NCI-H1092 treated with DMSO at 0.1 percent for 48 hours (cell line): ENCODE measurements at places on chromosomes 12 and 14.

GRCh38 chr14:90732718-90733117, 83.5 kb downstream of the TTC7B start:
- no peak for DNase-seq

GRCh38 chr12:120466560-120467315, 2.8 kb downstream of the SRSF9 start:
- DNase-seq, result peak; percentile 3

DNA sequence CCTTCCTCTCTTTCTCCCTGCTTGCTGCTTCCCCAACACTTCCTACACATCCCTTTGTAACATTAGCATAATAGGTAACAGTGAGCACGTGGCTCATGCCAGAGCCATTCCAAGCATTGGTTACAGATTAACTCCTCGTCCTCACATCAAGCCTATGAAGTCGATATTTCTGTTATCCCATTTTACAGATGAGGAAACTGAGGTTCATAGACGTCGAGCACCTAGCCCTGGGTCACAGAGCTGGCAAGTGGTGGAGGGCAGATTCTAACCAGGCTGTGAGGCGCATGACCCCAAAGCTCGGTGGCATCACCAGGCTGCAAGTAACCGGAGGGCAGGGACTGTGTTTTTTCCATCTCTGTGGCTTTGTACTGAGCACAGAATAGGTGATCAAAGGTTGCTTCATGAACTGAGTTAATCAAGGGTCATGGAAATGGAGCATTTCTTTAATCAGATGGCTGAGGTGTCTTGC, 5.7 kb upstream of the SERPINA1 start:
- no peak for DNase-seq

DNA sequence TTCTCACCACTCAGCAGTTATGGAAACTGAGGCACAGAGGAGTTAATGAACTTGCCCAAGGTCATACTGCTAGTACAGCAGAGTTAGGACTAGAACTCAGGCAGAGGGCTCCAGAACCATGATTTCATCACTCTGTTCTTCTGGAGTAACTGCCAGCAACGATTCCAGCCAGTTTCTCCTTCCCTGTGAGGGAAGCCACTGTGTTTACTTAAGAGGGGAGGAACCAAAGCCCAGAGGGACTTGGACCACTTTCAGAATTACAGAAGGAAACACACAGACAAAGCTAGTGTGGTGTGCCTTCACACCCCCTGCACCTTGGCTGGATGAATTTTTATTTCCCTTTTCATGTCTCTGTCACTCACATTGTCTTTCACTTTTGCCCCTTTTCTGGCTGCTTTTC, 398.2 kb downstream of the DPF3 start:
- DNase-seq, result no peak

DNA sequence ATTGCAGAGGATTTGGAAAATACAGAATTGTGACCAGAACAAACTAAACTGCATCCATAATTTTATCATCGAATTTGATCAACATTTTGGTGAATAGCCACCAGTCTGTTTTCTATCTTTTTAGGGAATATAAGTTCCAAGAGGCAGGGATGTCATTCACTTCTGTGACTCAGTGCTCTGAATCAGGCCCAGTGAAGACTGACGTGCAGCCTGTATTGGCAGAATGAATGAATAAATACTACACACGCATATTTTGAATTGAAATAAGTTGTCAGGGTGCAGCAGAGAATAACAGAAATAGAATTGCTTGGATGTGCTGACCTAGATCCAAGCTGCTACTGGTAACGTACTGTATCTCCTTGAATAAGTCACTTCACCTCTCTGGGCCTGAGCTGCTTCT, 1.3 kb upstream of the EMP1 start:
- DNase-seq, result no peak

DNA sequence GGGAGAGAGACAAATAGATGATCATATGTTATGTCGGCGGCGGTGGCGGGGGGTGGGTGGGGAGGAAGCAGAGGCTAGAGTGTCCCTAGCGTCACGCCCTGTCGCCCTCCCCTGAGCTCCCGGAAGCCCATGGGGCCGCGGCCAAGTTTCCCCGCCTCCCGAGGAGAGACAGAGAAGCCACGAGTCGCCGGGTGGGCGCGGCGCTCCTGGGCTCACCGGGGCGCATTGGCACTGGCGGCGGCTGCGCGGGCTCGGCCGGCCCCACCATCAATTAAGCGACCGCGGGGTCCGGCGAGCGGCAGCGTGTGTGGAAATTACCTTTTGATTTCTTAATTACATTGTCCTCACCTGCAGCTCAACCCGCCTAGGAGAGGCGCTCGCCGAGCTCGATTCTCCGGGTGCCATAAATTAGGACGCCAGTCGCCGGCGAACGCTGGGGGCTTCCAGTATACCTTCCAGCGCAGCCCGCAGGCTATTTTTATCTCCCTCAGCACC, 119.9 kb upstream of the LHX5 start:
- peak; percentile 31 for DNase-seq

DNA sequence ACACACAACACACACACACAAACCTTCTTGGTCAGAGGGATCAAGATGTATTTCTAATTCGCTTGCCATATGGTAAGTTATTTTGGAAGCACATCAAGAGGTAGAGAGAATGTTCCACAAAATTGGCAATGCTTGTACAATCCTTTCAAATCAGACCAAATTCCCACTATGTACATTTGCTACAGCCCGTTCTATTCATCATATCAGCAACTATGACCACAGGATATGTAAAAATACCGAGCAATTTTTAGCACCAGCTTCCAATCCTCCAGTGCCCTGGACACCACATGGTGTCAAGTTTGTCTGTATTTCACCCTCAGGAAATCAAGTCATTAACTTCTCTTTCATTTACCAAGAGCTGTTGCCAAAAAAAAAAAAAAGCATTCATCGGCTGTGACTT, 21.2 kb downstream of the TBX5 start:
- DNase-seq, result no peak

- no peak for DNase-seq
Observed at GRCh38 chr12:120879718-120880300, 24.3 kb downstream of the SPPL3 start.

- no peak for DNase-seq
Observed at GRCh38 chr14:92573761-92574498, 60.3 kb downstream of the RIN3 start.

DNA sequence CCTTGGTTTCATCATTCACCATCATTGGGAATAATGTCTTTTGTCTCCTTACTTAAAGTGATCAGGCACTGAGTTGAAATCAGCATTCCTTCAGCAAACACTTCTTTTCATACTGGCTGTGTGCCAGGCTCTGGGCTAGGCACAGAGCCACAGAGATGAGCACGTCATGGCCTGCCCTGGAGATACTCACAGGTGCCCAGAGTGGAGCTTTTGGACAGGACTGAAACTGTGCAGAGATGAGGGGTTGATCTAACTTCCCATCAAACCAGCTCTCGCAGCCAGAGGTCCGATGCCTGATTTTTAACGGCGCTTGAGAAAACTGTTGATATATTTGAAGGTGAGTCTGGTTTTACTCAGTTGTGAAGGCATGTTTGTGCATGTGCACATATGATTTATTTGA, 43.1 kb downstream of the CACNA1C start:
- DNase-seq, result no peak

- DNase-seq, result no peak
Observed at GRCh38 chr12:63980211-63980610, 135.7 kb downstream of the SRGAP1 start.

- no peak for DNase-seq
Observed at GRCh38 chr12:40240779-40241178, 16.0 kb downstream of the LRRK2 start.

GRCh38 chr12:93402333-93403311, 24.9 kb downstream of the NUDT4 start:
- DNase-seq, result no peak

DNA sequence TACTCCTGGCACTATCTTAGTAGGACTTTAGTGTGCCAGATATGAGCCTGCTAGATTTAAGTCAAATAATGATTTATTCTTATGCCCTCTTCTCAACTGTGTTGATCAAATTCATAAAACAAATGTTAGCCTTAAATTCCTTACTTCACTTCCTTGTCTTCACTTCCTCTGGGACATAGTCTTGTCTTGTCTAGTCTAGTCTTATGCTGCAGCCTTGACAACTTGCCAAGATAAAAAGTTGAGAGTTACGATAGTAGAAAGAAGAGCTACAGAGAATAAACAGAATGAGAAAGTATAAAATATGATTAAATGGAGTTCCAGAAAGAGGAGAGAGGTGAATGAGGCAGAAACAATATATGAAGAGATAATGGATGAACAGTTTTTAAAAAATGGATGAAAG, 378.1 kb downstream of the DAD1 start:
- DNase-seq, result no peak

DNA sequence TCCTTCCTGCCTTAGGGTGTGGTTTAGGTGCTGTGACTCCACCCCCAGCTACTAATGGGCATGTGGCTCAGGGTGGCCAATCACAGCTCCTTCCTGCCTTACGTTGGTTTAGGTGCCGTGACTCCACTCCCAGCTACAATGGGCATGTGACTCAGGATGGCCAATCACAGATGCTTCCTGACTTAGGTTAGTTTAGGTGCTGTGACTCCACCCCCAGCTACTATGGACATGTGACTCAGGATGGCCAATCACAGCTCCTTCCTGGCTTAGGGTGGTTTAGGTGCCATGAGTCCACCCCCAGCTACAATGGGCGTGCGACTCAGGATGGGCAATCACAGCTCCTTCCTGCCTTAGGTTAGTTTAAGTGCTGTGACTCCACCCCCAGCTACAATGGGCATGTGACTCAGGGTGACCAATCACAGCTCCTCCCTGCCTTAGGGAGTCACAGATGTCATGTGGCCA, 163.9 kb downstream of the TBX5 start:
- no peak for DNase-seq

DNA sequence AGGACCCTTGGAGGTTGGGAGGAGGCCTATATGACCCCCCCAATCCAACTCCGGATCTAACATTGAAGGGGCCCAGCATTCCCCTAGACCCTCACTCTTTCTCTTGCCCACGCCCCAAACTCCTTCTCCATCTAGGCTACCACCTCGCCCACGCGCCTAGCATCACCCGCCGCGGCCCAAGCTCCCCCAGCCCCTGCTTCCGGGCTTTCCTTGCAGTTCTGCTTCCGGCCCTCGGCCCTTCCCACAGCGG, 445 bp downstream of the CERS5 start:
- no peak for DNase-seq

DNA sequence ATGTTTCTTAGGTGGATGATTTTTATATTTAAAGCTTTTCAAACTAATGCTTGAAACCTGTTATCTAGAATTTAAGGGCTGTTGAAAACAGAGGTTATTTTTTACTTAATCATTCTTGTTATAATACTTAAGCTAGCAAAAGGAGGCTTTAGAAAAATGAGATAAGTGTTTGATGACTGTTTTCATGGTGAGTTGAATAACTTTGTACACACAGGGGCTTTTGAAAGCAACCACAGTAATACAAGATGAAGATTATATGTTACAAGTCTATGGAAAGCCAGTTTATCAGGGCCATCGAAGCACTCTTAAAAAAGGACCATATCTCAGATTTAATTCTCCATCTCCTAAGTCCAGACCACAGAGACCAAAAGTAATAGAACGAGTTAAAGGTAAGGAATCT, 33.3 kb downstream of the KIAA0586 start:
- DNase-seq, result no peak

DNA sequence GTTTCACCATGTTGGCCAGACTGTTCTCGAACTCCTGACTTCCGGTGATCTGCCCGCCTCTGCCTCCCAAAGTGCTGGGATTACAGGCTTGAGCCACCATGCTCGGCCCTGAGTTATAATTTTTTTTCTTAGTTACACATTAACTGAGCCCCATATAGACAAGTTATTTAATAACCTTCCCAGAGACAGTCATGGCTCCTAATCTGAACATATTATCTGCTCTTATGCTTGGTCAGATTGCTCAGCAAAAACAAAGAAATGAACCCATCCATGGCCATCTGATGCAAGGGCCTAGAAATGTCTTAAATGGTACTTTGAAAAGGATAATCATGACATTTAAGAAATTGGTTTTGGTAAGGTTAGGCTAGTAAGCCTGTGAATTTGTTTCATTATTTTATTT, 13.0 kb downstream of the SAMD15 start:
- no peak for DNase-seq

DNA sequence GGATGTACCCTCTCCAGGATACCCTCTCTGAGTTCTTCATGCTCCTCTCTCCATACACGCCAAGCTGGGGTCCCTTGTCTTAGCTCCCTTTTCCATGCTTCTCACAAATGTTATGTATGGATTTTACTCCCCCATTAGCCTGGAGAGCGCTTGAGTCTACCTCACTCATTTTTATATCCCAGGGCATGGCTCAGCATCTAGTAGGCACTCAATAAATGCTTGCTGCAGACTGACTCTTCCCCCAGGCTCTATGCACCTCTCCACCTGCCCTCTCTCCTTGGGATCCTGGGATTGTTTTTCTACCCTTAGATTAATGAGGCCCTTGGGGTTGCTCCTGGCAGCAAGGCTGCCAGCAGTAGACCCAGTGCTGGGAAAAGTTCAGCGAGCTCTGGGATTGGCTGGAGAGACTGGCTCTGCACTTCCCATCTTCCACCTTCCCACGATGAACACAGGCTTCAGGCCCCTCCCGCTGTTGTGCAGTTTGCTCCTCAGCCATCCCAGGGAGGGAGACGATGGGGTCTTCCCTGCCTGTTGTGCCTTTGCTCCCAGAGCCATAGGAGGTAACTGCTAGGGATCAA, 2.2 kb downstream of the NRIP2 start:
- no peak for DNase-seq

DNA sequence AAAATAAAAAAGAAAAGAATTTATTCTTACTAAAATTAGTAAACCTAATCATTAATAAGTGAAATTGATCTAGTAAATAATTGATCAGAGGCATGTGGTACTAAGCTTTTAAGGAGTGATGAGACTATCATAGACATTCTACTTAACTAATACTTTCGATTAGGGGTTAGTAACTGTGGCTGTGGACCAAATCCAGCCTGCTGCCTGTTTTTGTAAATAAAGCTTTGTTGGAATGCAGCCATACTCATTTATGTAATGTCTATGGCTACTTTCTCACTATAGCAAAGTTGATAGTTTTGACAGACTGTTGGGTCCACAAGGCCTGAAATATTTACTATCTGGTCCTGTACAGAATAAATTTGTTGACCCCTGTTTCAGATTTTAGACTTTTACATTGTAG, 63.2 kb downstream of the PLEKHA5 start:
- peak; percentile 61 for DNase-seq

DNA sequence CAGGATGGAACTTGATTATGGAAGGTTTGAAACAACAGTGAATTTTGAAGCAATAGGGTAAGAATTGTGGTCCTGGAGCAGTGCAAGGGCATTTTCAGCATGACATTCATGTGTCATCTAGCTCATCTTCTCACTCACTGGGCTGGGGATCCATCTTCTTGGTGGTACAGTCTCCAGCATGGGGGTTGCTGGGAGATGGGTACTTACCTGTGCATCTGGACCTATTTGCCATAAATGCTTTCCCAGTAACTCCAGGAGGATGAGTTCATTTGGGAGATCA, 7.2 kb downstream of the HSP90AA1 start:
- DNase-seq, result no peak
